Activated T-cell treated with anti-CD3 and anti-CD28 coated beads, Interleukin-2, amount 50 U/mL, for 4 hours (primary cell): ENCODE measurements at places on chromosomes 6 and 20.

DNA sequence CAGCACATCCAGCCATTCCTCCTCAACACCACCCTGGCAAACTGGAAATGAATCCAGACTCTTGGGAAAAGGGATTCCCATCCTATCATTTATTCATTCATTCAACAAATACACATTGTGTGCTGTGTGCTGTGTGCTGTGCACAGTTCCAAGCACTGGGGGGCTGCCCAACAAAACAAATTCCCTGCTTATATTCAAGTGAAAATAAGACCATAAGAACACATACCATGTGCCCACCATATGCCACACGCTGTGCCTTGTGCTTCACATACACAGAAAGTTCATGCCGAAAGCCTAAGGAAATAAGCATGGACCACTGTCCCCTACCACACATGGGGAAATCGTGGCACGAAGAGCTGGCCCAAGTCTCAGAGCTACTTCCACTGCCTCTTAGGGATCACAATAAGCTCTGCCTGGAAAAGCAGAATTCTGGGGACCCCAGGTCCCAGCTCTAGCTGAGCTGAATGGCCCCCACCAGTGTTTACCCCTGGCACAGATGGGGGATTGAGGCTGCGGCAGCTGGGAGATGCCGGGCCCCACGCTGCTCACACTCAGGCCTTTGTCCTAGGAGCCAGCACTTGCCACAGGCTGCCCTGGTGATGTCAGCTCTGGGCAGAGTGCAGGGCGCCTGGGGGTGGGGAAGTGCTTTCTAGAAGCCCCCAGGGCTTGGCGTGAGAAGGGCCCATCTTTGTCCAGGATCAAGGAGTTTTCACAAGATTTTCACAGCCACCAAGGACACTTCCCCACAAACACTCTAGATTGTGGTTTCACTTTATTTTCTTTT lies 99.6 kb downstream of the PREX1 start:
- no peak for DNase-seq

DNA sequence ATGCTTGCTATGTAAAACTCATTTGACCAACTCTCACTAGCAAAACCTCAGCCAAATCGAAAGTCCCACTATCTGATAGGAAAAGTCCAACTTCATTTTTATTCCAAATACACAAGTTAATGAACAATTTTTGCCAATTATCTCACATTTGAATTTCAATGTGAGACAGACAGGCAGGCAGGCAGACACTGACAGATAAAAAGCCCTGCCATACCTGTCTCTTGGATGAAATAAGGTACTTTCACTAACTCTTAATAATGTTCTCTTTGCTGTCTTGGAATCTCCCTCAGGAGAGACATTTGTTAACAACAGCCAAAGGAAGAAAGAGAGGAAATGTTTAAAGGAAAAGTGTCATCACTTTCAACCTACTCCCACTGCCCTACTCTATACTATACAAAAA lies 82.0 kb downstream of the RNGTT start:
- DNase-seq: no peak

DNA sequence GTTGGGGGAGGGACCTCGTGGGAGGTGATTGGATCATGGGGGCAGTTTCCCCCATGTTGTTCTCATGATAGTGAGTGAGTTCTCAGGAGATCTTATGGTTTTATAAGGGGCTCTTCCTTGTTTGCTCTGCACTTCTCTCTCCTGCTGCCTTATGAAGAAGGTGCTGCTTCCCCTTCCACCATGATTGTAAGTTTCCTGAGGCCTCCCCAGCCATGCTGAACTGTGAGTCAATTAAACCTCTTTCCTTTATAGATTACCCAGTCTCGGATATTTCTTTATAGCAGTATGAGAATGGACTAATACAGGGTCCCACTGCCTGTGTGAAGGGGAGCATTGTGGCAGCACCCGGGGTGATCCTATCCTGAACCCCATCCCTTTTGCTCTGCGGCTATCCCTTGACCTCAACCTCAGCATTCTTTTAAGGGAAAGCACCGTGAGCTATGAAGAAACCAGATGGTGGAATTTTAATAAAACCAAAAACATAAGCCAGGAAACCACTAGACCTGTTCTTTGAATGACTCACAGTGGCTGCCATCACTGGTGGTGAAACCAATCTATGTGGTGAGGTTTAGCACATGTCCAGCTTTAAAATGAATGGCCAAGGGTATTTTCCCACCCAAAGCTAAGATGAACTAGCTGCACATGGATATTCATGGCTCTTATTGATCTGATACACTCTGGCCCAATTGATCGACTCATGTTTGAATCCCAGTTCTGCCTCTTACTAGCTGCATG lies 62.2 kb downstream of the ZDHHC14 start:
- no peak for DNase-seq

DNA sequence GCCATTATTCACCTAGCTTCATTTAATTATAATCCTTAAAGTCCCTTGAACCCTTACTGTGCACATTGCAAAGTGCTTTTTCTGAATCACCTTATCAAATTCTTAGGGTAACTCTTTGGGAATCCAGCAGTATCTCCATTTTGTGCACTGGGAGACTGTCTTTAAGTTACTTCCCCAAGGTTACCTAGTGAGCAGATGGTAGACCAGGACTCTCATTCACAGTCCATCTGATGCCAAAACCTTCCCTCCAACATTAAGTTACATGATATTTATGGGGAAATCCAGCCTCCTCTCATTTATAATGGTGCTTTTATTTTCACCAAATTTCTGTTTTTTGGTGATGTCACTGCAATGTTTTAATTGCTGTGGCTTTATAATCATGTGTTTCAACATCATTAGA lies 75.7 kb downstream of the NCOA7 start:
- DNase-seq: no peak

DNA sequence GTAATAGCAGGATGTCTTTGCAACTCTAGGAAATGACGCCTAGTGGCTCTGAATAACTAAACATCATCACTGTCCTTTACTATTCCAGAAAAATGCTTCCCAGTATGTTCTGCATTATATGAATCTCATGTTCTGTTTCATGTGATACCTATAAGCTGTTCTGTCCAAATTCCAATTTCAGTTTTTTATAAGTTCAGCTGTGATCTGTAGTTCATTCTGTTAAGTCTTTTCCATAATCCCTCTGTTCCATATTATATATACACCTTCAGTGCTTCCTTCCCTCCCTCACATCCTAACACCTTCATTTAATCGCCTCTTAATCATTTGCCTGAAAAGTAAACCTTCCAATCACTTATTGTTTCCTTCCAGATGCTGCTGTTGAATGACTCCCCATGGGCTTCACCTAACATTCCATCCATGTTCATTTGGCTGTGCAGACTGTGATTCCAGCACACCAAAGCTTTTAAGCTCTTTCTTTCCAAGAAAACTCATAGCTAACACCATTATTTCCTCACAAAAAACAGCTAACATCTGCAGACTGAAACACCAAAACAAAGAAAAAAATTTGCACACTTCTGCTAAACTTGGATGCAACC lies 18.6 kb downstream of the HMGCLL1 start:
- DNase-seq: no peak

DNA sequence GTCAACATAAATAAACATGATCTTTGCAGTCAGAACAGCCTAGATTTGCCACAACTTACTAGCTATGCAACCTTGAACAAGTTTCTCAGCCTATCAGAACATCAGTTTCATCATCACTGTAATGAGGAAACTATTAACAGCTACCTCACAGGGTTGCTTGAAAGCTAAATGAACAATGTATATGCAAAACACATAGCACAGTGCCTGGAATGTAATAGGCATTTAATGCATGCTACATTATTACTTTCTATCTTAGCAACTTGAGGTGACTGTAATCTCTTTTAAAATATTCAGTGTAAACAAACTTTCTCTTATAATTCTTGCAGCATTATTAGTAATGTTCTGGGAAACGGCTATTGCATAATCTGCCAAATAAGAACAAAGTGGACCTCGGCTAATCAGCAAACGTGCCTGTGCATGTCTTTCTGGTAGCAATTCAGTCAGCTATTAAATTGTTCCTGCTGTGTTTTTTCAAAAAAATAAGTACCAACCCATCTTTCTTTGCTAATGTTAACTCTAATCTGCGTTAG lies 61.5 kb downstream of the SYNE1 start:
- no peak for DNase-seq

DNA sequence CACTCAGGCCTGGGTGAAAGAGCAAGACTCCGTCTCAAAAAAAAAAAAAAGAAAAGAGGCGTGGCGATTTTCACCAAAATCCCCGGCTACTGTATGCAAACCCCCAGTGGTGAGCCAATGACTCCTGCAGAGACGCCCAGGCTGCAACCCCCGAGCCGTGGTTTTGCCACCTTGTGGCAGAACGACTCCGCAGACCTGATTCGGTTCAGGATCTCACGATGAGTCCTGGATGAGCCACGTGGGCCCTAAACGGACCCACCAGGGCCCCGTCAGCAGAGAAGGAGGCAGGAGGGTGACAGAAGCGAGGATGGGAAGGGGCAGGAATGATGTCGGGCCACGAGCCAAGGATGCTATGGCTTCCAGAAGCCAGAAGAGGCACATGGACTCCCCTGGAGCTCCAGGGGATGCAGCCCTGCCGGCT lies 42.5 kb downstream of the SLC2A4RG start:
- peak; percentile 58 for DNase-seq

GRCh38 chr20:14383335-14383734 lies 45.9 kb upstream of the FLRT3 start:
- no peak for DNase-seq

DNA sequence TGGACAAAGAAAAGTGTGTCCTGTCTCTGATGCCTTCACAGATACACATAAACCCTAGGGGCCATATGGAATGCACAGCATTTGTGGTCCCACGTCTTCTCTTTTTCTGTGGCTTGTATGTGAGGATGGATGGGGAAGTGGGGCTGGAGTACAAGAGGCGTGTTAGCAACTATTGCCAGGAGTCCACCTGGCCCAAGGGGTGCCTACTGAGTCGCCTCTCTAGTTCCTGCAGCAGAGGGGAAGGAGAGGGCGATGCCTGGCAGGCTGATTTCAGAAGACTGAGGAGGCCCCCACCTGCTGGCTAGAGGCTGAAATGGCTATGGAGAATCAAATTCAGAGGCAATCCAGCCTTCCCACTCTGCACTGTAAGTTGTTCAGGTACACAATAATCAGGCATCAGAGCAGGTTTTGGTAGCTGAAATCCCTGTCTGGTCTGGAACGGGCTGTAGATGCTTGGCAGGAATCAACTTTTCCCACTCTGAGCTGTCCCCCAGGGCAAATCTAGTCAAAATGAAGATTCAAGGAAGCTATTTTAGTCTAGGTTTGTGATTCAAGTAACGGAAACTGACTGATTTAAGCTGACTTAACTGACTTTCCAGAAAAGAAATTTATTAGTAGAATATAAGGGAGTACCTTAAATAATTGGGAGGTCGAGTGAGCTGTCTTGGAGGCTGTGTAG lies 14.9 kb upstream of the PPARD start:
- peak; percentile 72 for DNase-seq

- DNase-seq: no peak
Observed at GRCh38 chr20:57449398-57450354, 58.5 kb downstream of the RBM38 start.

DNA sequence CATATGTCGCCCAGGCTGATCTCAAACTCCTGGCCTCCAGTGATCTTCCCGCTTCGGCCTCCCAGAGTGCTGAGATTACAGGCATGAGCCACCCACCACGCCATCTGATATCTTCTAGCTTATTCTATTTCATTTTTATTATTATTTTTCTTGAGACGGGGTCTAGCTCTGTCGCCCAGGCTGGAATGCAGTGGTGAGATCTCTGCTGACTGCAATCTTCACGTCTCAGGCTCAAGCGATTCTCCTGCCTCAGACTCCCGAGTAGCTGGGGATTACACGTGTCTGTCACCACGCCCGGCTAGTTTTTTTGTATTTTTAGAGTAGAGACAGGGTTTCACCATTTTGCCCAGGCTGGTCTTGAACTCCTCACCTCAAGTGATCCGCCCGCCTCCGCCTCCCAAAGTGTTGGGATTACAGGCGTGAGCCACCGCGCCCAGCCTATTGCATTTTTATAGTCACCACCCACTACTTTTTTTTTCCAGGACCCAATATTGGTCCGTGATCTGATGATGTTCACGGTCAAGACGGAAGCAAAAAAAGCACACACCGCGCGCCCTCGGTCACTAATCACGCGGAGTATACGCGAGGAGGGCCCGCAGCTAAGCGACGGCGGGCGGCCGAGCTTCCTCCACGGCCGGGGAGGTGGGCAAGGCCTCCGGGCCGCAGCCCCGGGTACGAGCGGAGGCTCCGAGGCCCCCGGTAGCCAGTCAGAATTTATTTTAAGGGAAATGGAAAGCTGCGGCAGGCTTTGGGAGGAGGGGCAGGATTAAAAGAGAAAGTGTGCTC lies 1.1 kb upstream of the LSM14B start:
- DNase-seq: no peak

DNA sequence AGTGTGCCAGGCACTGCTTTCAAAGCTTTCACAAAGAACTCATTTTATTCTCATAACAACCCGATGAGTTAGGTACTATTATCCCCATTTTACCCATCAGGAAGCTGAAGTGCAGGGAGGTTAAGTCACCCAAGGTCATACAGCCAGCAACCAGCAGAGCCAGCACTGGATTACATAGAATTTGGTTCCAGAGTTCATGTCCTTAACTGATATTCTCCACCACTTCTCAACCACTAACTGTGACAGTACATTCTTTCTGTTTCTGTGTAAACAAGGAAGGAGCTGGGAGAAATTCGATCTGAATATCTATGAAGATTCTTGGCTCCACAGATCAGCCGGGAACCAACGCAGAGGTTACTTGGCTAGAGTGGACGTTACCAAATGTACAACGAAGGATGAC lies 98.0 kb downstream of the KIF16B start:
- no peak for DNase-seq

DNA sequence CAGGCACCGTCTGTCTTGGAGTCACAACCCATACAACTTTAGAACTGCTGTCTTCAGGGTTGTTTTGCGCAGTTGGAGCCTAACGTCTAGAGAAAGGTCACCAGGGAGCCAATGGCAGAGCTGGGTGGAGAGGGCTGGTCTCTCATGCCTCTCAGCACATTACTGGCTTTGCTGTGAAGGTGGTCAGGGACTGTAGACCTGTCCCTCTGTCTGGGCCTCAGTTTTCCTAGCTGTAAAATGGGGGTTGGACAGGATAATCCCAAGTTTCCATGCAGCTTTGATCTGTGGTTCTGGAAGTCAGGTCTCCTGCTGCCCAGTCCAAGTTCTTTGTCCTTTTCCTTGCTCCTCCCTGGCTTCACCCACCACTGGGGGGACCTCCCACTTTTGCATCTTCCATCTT lies 52.2 kb upstream of the EPB41L1 start:
- DNase-seq: no peak

DNA sequence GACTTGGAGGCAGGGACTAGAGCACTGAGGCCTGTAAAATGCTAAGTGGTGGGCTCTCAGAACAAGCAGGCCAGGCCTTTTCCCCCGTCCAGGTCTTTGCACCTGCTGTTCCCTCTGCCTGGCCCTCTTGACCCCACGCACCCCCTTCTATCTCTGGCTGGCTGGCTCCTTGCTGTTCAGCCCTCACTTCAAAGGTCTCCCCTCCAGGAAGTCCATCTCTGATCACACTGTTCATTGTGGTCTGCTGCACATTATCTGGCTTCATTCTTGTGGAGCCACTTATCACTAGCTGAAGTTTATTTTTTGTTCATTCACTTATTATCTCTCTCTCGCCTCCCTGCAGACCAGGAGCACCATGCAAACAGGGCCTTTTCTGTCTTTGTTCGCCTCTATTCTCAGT lies 24.5 kb downstream of the SLC13A3 start:
- no peak for DNase-seq

GRCh38 chr20:31943052-31943471 lies 8.8 kb downstream of the PDRG1 start:
- DNase-seq: no peak
